Stimulated activated CD4-positive, alpha-beta T cell treated with anti-CD3 and anti-CD28 coated beads, TNF-alpha, amount 100 ng/mL, for 4 hours (primary cell): ENCODE measurements at places on chromosomes 7 and 10.

DNA sequence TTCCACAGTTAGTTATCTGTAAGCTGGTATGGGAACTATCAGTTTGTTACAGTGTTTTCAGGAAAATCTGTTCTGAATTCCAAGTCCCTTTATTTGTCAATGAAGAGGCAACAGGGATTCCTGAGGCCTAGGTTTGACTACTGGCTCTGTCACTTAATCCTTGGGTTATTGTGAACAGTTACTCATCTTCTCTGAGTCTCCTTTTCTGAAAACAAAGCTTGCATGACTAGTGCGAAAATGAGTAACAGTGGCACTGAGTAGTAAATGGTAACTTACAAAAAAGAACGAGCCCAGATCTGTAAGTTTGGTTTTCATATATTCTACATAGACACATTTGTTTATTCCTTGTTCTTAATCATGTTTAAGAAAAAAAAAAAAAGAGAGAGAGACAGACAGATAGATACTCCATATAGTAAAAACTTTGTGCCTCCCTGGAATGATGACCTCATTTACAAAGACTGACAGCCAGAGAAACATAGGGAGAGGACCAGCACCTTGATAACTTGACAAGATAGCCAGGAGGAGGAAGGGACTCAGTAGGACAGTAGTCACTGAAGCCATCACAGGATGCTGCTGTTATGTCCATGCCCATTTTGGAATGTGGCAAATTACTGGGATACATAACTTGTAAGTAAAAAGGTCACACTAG is 1.9 kb downstream of the MRPS33 start:
- no peak for DNase-seq

DNA sequence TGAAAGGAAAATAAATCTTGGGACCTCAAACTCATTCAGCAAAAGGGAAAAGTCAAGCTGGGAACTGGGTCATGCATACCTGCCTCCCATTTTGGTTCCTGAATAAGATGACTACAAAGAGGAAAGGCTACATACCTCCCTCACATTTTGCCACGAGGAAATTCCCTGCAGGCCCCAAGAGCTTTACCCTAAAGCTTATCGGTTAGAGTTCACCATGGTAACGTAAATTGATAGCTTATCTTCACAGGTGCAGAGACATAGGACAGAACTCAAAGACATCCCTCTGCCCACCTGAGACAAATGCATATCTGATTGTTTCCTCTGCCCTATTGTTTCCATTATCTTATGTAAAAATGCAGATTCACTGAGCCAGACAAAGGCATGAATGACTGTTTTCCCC is 31.5 kb upstream of the GRB10 start:
- DNase-seq, result no peak

- DNase-seq, result no peak
Observed at GRCh38 chr10:61124756-61125530, 181.0 kb upstream of the RHOBTB1 start.

- no peak for DNase-seq
Observed at GRCh38 chr7:151408839-151409666, 785 bp downstream of the WDR86 start.

GRCh38 chr10:35056686-35057085 is 33.5 kb downstream of the CUL2 start:
- no peak for DNase-seq

DNA sequence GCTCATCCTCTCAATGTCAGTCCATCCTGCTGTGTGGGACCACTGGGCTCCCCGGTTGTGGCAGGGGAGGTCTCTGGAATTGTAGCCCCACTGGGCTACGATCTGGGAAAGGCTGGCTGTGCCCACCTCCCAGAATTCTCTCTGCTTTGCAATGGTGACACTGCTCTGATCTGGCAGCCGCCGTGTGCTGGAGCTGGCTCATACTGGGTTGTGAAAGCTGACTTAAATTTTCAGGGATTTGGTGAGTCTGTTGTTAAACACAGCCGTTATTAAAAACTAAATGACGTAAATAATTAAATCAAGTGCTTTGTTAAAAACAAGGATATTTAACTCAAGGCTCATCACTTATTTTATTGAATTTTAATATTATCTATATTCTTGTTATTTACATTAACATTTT is 160.0 kb downstream of the TAX1BP1 start:
- no peak for DNase-seq
